Stimulated activated naive CD8-positive, alpha-beta T cell treated with anti-CD3 and anti-CD28 coated beads, Interleukin-15, amount 100 ng/mL, for 72 hours (primary cell): ENCODE measurements at places on chromosomes 11 and 22.

DNA sequence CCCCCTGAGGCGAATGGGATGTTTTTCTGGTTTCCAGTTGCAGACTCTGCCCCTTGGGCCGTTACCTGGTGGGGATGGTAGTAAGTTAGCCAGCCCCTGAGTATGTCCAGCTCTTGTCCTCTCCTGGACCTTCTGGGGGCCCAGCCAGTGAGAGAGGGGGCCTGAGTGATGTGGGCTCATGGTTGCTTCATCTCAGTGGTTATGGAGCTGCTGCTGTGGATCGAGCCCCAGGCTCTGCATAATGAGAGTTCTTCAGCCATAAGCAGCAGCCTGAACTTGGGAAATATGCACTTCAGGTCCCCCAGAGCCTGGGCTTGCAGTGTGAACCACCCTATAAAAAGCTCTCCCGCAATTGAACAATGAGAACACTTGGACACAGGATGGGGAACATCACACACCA is 5.9 kb downstream of the TMPRSS13 start:
- no peak for DNase-seq

DNA sequence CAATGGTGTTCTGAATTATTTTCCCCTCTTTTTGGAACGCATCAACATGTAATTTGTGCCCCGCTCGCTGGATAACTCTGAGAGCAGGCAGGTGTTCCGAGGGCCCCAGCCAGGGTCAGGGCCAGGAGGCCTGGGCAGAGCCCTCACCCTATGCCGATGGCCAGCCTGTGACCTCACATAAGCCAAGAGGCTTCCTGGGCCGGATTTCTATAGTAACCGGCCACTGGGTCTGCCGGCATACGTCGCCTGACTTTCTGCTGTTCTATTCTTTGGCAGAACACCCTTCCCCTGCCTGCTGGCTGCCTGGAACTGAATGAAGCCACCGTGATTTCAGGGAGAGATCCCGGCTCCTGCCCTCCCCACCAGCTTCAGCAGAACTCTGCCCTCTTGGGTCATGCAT is 375.2 kb downstream of the SHANK2 start:
- no peak for DNase-seq

- DNase-seq = no peak
Measured at GRCh38 chr11:93773045-93773477, 11.0 kb upstream of the MED17 start.

- DNase-seq = no peak
Measured at GRCh38 chr11:113168354-113169342, 145.7 kb upstream of the TTC12 start.

DNA sequence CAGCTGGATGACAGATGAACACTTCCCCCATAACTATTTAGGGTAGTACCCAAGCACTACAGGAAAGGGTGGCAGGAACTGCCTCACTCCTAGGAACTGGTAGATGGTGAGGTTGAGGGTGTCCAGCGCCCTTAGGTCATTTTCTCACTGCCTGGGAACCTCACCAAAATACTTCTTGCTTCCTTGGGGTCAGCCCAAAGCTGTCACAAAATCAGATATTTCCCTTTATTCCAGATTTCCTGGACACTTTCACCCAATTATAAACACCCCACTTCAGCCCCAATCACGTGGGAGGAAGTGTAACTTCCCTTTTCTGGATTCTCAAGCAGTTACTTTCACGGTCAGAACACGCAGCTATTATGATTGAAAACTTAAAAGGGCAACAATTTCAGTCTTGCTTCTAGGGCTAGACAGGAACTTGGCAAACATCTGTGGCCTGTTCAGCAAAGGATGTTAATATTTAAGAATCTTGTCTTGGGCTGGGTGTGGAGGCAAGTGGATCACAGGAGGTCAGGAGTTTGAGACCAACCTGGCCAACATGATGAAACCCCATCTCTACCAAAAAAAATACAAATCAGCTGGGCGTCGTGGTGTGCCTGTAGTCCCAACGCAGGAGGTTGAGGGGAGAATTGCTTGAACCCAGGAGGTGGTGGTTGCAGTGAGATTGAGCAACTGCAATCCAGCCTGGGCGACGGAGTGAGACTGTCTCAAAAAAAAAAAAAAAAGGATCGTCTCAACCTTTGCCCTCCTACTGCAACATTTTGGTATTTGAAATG is 4.0 kb downstream of the FTH1 start:
- no peak for DNase-seq

- DNase-seq = no peak
Measured at GRCh38 chr11:74094393-74094792, 76.4 kb downstream of the C2CD3 start.

DNA sequence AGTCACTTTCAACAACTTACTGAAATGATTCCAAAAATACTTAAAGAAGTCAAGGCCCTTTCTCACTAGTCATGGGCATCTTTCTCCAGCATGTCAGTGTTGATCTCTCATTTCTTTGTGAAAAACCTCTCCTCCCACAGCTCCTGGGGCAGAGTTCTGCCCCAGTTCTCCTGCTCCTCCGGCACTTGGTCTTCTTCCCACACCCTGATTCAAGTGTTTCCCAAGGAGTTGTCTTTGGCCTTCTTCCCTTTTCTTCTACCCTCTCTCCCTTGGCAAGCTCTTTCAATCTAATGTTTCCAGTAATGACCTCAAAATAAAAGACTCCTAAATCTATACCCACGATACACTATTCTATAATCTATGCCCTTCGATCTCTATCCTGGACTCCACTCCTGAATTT is 42.1 kb upstream of the CCDC34 start:
- DNase-seq = no peak

GRCh38 chr11:60734279-60734678 is 9.8 kb downstream of the MS4A18 start:
- DNase-seq = no peak

DNA sequence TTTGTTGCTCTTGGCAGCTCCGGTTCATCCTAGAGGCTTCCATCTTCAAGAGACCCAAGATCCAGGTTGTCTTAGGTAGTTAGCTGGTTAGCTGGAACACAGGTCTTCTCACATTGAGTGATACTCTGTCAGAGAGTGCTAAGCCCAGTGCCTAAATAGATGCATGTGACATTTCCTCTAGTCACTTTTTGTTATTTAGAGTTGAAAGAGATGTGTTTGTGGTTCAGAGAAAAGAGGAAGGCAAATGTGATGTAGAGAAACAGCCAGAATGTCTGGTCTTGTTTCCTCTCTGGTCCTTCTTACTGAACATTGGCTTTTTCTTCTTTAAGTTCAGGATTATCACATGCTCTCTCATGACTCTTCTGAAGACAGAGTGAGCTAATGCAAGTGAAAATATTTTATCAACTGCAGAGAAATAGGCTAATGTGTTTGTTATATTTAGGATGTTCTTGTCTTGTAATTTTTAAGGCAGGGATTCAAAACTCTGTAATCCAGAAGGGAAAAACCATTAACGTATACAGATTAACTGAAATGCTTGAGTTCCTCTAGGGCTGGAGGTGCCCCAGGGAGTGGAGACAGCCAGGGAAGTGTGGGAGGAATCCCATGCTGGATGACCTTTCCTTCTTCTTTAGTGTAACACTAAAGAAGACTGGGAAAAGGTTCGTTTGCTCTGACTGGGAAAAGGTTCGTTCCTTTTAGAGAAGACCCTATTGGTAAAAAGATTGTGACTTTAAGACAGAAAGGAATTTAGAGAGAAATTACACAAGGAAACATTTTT is 75.4 kb downstream of the SWAP70 start:
- no peak for DNase-seq

- DNase-seq = no peak
Measured at GRCh38 chr11:67406969-67407687, 3.2 kb downstream of the TBC1D10C start.

- DNase-seq = no peak
Measured at GRCh38 chr11:44805596-44805995, 78.8 kb downstream of the TSPAN18 start.

DNA sequence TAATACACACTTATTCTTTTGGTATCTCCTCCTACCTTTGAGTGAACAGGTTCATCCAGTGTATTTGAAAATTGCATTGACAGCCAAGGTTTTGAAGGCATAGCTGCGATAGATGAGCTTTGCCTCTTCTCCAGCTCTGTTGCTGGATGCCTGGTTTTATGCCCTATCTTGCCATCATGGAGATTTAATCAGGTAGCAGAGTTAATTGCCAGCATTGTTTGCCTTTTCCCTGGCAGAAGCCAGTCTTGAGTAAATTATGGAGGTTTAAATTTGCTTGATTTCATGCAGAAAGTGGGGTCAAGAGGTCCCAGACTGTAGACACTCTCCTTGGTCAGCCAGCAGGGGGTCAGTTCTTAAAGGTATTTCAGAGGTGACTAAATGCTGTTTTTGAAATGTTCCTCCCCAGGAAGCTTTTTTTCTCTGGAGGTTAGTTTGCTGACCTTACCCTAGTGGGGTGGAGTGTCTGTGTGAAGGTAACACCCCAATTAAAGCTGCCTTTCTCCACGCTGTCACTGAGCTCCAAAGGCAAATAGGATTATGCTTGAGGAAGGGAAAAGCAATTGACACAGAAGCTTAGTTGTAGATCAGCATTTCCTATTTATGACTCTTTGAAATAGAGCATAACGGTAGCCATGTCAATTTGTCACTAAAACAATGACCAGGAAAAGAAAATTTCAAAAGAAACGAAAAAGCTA is 96.0 kb downstream of the EXT2 start:
- no peak for DNase-seq

DNA sequence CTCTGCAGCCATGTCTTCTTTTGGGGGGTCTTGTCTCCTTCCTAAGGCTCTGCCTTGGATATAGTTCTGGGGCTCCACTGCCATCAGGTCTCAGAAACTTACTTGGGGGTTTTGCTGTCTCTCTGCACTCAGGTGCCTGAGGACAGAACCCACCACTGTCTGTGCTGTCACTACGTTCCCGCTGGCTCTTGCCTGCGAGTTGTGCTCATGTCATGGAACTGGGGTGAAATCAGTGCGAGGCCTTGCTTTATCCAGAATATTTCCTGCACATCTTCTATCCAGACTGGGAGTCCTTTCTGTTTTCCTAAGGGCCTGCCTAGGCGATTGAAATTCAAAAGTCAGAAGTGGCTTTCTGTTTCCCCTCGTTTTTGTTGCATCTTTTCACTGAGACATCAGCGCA is 6.6 kb upstream of the USP2 start:
- no peak for DNase-seq

DNA sequence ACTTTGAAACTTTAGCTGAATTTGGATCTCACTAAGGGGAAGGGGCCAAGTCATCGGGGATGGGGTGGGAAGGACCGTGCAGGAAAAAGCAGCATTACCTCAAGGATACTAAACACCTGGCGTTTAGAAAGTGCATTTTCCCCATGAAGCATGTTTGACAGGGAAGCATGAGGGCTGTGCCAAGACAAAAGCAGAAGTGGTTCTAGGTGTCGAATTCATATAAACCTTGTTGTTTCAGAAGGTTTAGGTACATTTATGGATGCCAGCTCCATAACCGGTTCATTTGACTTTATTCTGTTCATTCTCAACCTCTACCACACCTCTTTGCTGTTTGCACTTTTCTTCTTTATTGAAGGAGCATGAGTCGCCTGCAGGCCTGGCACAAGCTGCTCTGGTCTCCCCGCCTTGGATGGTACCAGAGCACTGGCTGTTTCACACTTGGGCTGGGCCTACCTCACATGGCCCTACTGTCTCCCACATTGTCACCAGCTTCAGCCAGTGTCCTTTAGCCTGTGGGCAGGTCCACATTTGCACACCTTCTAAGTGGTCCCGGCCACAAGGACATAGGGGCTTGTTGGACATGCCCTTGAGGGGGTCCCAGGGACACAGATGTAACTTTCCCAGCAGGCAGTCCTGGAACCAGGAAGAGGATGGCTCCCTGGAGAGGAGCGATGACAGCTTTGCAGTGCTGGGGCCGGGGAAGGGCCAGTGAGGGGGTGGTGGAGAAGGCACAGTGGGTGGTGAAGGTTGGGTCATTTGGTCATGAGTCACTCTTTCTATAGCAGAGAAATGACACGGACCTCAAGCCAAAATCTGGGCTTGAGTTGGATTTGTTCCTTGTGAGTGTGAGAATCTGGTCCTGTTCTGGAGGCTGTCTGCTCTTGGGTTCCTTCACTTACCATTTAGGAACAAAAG is 3.2 kb upstream of the ST14 start:
- DNase-seq = no peak

DNA sequence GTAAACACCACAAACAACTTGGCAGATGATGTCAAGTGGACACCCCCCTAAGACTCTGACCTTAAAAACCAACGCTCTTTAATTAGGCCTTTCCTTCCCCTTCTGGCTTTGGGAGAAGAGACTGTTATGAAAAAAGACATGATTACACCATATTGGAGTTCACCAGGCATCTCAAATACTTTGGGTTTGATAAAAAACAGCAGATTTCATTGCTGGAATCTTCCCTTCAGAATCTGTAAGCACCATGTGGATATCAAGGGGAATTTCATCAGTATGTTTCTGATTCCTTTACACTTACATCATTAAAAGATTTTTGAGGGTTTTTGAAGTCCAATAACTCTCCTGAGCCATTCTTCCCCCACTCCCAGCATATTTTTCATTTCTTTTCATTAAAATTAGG is 85.6 kb downstream of the KIRREL3 start:
- DNase-seq = no peak

DNA sequence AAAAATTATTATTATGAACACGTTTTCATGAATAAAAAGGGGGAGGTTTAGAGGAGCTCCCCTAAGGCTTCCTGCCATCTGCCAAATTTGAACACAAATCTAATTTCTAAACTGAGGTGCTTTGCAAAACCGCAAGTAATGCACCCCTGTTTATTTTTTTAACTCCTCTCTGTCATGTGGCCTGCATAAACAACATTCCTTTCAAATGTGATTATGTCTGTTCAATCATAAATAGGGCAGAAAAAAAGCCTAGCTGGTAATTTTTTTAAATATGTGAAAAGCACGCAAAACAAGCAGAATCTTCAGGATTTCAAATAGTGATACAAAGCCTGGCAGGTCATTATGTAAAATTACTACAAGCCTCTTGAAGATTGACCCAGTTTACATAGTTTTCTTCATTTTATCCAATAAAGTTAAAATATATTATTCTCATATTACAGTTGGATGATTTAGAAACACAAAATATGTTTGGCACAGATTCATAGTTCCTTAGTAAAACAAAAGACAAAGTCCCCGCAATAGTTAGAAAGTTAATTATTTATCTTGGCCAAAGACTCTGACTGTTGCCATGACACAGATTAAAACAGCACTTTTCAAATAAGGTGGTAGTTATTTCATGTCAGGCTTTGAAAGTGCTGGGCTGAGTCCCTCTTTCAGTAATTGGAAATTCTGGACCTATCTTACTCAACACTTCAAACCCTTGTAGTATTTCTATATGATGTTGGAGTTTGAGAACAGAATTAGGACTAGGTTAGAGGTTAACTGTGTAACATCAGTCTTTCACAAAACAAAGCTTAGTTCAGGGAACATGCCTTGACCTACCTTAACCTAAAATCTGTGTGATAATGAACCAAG is 200.3 kb upstream of the MPPED2 start:
- no peak for DNase-seq

DNA sequence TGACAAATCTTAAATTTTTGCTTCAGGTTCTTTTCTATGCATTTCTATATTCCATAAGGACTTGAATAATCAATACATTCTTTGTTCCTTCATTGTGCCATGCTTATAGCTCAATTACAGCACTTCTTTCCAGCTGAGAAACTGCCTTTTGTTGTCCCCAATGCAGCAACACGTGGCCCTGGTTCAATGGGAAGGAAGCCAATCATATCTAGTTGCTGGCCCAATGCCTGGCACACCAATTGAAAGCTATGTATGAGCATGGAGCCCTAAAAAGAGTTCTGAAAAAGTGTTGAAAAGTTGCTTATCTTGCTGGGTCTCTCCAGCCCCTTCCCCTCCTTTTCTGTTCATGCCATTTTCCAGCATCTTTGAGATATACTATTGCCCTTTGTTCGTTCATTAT is 448.0 kb upstream of the FAT3 start:
- no peak for DNase-seq

- no peak for DNase-seq
Measured at GRCh38 chr22:31278151-31278621, 14.1 kb downstream of the PIK3IP1 start.
